ENCODE measurements at places on chromosomes 2 and 18.

GRCh38 chr2:69721022-69721421 is 20.9 kb upstream of the ANXA4 start:
- no peak for DNase-seq

GRCh38 chr18:725646-726045 is 13.2 kb upstream of the ENOSF1 start:
- no peak for DNase-seq

DNA sequence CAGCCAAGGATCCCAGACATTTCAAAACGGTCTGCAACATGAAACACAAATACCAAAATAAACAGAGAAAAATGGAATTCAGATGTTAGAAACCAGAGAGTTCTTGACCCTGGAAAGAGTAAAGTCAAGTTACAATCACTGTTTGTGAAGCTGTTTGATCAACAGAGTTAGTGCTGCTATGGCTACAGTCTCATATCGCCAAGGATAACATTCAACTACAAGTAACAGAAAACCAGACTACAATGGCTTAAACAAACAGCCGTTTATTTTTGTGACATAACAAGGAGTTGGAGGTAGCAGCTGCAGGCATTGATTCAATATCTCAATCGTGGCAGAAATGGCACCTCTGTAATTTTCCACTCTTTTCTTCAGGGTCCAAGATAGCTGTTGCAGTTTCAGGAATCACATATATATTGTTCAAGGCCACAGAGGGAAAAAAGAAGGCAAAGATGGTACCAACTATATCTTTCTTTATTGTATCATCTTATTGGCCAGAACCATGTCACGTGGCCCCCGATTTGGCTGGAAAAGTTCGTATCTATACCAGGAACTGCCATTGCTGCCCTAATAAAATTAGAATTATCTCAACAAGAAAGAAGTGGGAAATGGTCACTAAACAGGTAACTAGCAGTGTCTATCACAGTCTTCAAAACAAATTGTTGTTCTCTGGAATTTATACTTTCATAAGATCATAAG is 17.7 kb upstream of the HNRNPLL start:
- DNase-seq, result no peak

DNA sequence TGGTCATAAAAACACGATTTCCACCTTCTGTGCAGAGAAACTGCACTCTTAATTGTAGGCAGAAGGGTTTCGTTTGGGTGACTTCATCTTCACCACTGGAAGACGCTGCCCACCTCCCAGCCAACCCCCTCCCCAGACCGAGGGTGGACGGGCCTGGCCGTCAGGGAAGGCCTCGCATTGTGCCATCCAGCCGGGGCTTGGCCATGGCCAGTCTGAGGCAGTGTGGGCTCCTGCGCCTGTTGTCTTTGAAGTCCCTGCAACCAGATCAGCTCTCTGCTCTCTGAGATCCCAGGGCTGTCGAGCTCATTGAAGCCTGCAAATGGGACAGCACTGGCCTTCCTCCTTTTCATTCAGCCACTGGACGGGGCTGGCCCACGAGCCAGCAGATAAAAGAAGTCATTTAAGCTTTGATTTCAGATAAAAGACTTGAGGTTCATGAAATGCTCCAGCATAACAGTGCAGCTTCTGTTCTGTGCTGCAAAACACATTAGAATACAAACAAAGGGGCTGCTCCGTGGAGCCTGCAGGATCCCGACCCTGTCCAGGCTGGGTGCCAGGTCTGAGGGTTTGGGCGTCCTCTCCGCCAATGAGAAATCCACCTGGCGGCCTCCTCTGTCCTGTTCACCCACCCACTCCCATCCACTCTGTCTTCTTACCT is 253.5 kb downstream of the LDLRAD4 start:
- DNase-seq, result no peak

GRCh38 chr2:40964509-40965250 is 512.8 kb upstream of the SLC8A1 start:
- DNase-seq, result no peak
